Esophagus squamous epithelium (tissue), 5 donors: ENCODE measurements at places on chromosomes 5 and 9.

- DNase-seq: no peak
Measured at GRCh38 chr5:19531374-19531952, 456.5 kb downstream of the CDH18 start.

- DNase-seq: no peak
Measured at GRCh38 chr5:115413651-115414050, 117.2 kb upstream of the CCDC112 start.

- no peak for DNase-seq
Measured at GRCh38 chr5:77076961-77077828, 9.9 kb downstream of the ZBED3 start.

- no peak for DNase-seq
Measured at GRCh38 chr5:100789694-100790093, 113.4 kb downstream of the ST8SIA4 start.

DNA sequence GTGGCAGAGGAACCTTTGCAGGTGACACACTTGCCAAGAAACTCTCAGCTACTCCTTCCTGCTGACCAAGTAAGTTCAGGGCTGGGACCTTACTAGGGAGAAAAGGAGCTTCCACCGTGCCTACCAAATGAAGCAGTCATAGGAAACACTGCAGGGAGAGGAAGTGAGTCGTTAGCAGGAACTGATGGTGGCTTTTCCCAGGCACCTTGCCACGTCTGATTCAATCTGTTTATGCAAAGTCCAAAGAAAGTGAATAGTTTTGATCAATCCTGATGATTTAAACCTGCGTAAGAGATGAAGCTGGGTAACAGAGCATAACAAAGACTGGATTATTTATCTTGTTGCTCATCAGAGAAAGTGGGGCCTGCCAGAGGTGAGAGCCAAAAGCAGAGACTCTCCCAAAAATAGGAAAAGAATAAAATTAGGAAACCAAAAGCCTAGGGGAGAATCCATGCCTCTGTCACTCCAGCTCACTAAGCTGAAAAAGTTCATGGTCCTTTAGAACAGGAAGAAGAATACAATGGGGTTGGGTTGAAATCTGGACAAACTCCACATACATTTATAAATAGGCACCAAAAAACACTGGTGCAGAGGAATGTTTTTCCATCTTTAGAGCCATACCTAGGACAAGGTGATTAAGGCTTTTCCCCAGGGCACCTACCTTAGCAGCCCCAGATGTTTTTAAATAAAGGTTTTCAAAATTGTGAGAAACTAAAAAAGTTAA is 9.3 kb upstream of the PFDN1 start:
- DNase-seq: no peak

DNA sequence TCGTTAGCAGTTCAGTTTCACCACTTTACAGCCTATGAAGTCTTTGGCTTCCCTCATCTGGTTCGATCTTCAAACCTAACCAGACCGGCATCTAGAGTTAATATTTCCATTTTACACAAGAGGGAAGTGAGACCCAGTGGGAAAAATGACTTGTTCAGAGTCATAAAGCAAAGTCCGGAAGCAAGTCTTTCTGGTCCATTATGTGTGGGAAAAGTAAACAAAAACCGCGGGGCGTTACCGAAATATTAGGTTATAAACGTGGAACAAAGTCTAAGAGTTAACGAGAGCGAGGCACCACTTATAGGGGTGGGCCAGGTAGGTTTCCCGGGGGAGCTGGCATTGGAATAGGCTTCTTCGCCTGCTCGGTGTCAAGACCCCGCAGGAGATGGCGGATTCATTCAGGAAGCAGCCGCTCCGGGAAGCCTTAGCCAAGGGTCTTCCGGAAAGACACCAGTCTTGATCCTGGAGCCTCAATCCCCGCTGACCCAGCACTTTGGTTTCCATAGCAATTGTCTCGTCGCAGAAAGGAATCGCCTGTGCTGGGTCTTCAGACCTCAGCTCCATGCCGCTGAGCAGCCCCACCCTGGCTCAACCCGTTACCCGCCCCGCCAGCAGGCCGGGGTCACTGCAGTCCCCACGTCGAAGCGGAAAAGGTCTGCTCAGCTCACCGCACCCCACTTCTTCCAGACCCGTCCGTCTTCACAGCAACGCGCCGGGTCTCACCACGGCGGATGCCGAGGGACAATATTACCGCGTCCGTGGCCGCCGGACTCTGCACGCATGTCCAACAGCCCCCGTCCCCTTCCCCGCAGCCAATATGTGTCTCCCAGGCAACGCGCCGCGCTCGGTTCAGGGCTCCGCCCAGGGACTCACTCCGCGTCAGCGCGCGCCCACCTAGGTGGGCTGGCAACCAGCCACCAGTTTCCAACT is at the start of gene C5orf52:
TSS of gene C5orf52 (plus strand) at position 872 of the 930 bp plus-strand sequence. CDS start 82 bp downstream, outside the sequence.
- DNase-seq: no peak

DNA sequence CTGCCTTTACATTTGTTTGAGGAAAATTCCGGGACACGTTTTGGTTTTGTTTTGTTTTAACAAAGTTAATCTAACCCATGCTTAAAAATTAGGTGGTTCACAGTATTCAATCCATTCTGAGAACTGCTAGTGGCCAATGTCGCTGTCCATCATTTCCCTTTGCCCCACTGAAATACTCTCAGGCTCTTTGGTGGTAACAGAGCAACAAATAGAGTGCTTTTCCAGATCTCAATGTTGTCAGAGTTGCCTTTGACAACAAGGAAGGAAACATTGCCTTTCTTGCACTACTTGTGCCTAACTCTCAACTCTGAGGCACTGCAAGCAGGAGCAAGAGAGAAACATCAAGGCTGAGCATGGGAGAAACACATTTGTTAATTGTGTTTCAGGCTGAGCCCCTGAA is 154.0 kb downstream of the MCTP1 start:
- DNase-seq: no peak

DNA sequence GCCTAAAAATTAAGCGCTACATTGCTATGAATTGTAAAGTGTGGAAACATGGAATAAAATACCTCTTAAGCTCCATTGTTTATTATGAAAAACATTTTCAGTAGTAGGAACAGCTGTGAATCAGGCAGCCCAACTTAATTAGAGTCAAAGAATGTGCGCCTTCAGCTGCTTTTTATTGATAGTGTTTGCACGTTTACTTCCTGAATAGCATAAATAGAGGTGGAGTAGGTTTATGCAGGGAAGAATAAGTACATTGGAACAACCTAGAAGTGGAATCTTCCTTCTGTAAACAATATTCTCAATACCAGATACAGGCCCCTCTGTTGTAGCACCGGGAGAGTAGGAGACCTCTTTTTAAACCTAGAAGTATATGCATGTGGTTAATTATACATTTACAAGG is 79.9 kb downstream of the IQGAP2 start:
- DNase-seq: no peak

DNA sequence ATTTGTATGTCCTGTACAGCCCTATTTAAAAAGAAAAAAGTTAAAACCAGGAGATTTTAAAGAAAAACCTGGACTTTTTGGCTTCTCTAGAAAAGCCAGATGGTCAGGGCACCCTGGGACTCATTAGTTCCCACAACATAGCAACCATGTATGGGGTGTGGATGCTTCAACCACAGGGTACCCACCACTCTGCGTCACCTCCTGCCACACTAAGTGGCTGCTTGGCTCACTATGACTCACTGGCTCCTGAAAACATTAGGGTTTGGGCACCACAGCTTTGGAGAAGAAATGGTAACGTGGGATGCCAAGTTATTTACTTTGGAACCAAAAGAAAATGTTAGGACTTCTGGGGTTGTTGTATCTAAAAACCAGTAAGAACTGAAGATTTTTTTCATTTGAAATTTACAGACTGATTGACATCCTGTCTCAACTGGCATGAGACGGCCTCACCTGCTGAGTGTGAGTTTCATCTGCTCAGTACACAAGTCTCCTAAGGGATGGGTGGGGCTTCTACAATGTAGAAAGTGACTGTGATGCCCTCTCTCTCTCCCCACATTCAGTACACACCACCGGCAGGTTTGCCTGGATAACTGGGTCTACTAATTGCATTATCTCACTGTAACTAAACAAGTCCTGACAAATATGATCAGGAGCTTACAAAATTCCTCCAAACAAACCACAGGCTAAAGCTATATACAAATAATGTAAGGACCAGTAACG is 103.9 kb downstream of the ESM1 start:
- DNase-seq: no peak
